Psoas muscle (tissue), 8 donors: ENCODE measurements at places on chromosomes 2 and 18.

DNA sequence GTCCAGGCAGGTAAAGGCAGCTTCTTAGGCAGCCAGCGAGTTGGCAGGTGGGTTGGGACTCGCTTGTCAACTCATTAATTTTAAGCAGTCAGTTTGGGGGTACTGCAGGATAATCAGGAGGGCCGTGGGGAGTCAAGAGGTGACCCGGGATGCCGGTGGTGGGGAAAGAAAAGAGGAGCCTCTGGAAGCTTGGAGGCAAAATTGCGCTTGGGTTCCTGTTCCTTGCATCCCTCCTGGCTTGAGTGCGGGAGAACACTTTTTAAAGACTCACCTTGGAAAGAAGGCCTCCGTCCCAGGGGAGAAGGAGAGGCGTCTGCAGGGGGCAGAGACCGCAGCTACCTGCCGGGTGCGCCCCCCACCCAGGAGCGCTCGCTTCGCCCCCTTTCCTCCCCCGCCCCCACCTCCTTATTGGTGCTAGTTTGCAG lies at the start of gene KCNJ3:
Gene KCNJ3, plus strand, starts transcription at position 400 of the 425 bp plus-strand sequence. CDS start 81 bp downstream, outside the sequence.
- no peak for DNase-seq

DNA sequence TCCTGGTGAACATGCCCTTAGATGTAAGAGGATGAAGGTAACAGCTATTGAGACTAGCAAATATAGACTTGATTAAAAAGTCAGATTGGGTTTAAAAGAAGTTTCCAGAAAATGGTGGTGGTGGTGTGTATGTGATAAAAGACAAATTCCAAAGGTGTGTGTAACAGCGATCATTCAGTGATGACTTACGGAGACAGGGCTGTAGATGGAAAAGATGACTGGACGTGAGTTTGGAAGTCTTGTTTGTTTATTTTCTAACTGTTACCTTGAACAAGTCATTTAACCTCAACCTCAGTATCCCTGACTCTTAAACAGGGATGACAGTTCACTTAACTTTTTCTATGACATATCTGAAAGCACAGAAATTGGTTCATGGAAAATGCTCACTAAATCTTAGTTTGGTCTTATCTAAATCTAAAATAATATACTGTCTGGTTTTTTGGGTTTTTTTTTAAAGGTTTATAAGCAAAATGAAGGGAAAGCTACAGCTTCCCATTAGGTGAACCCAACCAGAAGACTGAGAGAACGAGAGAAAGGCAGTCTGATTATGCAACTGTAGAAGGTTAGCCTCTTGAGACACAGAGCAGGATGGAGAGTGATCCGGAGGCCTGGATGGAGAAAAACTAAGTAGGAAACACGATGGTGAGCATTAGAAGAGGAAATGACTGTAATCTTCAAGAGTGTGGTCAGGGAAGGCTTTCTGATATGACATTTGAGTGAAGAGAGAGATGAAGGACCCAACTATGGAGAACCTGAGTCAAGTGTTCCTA lies 71.9 kb downstream of the TCF4 start:
- no peak for DNase-seq

DNA sequence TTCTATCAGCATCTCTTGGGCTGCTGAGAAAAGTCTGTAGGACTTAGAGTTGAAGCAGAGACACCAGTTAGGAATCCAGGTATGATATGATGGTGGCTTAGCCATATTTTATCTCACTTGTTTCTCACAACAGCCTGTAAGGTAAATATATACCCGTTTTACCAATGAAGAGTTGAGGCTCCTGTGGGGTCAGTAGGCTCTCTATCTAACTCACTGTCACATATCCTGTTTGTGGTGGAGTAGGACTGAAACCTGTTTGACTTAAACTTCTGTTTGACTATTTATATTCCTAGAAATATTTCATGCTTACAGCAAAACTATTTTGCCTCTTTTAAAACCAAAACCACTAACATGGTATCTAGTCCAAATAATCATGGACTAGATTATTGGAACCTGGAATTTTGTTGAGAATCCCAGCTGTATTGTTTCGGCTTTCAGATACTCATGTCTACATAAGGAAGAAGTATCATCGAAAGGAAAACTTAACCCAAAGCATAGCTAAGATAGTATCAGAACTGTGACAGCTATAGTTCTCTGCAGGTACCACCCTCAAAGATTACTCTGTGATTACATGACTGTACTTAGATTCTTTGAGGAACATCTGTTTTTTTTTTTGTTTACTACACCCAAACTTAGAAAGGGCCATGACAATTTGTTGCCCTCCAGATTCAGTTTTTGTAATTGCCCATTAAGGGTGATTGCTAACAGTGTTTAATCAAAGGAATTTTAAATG lies 216.1 kb upstream of the THUMPD2 start:
- DNase-seq, result no peak

DNA sequence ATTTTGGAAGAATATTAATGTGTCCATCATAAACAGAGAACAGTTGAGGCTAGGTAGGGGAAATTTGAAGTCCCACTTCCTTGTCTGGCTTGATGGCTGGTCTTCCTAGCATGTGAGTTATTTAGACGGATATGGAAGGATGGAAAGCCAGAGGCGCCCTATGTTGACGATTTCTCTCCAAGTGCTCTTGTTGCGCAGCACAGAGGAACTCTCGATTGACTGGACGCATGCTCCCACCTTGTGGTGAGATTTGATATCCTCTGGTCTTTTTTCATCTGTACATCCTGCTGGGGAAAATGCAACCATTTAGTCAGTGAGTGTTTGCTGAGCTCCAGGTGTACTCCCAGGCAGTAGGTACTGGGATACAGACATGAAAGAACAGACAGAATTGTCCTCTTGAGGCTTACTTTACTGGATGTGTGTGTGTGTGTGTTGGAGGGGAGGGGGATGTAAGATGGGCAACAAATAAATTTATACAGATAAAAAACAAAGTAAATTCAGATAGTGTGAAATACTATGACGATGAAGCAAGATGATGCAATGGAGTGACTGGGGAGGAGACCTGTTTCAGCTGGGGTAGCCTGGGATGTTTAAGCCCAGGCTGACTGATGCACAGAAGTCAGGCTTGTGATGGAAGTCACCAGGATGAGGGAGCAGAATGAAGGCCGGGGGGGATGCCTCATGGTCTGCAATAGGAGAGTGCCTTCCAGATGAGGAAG lies 137.2 kb downstream of the TRIM43 start:
- peak; percentile 60 for DNase-seq

DNA sequence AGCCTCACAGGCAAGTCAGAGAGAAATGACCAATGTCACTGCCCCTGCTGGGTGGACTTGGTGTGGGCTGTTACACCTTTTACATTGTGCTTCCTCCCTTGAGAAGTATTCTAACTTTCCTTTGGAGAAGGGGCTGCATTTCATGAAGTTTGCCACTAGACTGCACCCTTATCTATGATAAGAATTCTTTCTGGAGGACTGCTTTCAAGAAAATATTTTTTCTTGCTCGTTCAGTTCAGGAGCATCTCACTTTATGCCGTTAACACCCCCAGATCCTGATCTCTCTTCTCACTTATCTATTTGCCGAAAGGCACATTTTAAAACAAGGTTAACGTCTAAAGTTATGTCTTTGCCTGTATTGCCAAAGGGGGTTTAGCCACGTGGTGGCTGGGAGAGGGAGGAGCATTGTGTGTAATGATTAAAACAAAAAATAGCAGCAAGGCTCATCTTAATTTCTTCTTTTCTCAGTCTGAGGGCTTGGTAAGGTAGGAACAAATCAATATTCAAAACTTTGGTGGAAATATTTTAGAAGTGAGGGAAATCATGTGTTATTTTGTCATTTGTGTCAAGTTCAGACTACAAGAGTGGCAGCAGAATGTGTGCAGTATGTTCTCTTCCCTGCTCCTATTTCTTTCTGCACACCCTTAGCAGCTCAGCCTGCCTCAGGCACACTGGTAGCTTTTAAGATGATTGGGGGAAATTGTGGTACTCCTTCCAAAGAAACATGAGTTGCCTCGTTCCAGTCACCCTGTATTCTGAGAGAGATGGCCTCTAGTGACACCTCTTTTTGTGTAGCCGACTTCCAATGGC lies 1.6 kb upstream of the IGFBP5 start:
- DNase-seq, result no peak

GRCh38 chr2:188441288-188441947 lies 149.7 kb downstream of the GULP1 start:
- DNase-seq, result no peak

DNA sequence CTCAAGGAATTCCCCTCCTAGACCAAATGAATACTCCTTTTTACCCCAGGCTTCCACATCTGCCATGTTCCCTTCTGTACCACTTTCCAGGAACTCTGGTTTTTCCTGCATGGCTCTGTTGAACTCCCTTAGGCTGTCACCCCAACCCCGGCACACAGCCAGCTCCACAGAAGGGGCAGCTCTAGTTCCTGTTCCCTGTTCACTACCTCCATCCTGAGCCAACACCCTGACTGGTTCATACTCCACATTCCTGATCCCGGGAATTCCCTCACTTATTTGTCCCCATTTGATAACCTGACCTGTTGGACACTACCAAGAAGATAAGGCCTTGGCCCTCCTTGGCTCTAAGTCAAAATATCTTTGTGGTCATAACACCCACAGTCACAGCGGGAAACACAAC lies 280.9 kb upstream of the RAB6C start:
- DNase-seq, result no peak

GRCh38 chr18:75158465-75159237 lies 50.3 kb downstream of the PTGR3 start:
- no peak for DNase-seq

DNA sequence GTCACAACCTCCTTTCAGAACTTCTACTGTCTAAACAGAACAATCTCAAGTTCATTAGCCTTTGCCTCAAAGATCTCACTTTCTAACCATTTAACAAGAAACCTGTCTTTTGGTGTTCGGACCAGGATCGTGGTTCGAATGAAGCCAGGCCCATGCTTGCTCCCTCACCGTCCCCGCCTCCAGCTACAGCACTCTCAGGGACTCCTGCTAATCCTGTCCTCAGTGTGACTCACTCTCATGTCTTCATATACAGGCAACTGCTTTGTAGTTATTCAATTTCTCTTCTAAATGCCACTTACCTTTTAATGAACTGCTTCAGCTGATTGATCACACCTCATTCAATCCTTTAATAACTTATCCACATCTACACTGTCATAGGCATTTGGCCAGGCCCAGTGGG lies 15.8 kb downstream of the SERTAD2 start:
- DNase-seq, result no peak

- DNase-seq, result no peak
Observed at GRCh38 chr2:182715121-182715891, 751 bp upstream of the DNAJC10 start.

DNA sequence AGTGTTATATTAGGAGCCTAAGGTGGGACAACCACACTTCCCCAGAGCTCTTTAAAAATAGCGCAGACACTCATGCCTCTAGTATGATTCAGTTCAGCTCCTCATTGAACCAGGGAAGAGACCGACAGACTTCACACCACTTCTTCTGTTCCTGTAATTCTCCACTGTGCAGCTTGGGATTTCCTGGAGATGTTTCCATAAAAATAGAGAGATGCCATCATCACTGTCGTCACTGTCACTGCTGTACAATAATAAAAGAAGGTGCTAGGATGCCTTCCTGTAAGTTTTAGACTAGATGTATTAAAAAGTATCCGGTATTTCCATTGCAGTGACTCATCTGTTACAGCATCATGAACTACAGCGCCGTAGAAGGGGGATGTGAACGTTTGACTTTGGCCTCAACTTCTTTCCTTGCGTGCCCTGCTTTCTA lies 110.9 kb downstream of the FAM210A start:
- DNase-seq, result no peak

- no peak for DNase-seq
Observed at GRCh38 chr2:102359527-102359926, 3.9 kb downstream of the IL18R1 start.

- no peak for DNase-seq
Observed at GRCh38 chr2:82652117-82652516, 1807.0 kb downstream of the SUCLG1 start.

GRCh38 chr2:234266952-234267351 lies 216.4 kb downstream of the SPP2 start:
- DNase-seq, result no peak

DNA sequence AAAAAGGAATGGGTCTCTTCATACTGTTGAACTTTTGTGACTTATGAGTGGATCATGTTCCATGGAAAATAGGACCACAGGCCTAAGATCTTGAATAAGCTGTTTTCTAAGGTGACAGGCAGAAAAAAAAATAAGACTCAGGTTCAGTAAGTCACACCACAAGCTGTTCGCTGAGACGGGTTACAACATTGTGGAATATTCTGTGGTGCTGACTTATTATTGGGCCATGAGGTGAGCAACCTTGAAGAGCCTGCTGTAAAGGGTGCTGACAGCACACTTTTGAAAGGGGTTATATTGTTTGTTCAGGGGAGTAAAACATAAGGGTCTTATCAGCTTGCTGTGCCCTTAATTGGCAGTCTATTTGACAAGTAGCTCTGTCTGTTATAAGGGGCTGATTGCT lies 439.8 kb upstream of the SLC14A2 start:
- no peak for DNase-seq

DNA sequence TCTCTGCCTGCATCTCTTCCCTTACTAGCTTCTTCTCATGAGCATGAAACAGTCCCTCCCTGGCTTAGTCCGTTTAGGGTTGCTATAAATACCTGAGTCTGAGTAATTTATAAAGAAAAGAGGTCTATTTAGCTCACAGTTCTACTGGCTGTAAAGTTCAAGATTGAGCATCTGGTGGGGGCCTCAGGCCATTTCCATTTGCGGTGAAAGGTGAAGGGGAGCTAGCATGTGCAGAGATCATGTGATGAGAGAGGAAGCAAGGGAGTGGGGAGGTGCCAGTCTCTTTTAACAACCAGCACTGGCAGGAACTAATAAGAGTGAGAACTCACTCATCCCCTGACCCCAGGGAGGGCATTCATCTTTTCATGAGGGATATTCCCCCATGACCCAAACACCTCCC lies 26.8 kb downstream of the RHBDD1 start:
- DNase-seq, result no peak

- DNase-seq, result no peak
Observed at GRCh38 chr2:64609942-64610281, 43.8 kb downstream of the SERTAD2 start.

DNA sequence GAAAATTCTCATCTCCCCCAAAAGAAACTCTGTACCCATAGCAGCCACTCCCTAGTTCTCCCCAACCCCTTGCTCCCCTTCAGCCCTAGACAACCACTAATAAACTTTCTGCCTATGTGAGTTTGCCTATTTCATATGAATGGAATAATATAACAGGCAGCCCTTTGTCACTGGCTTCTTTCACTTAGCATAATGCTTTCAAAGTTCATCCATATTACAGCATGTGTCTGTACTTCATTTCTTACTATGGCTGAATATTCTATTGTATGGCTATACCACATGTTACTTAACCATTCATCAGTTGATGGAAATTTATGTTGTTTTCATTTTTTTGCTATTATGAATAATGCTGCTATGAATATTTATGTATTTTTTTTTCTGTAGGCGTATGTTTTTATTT lies 442.9 kb downstream of the SLC4A3 start:
- no peak for DNase-seq

GRCh38 chr2:118321432-118322105 lies 233.3 kb downstream of the INSIG2 start:
- DNase-seq, result no peak

- DNase-seq, result no peak
Observed at GRCh38 chr2:123870206-123870880, 154.7 kb upstream of the CNTNAP5 start.

DNA sequence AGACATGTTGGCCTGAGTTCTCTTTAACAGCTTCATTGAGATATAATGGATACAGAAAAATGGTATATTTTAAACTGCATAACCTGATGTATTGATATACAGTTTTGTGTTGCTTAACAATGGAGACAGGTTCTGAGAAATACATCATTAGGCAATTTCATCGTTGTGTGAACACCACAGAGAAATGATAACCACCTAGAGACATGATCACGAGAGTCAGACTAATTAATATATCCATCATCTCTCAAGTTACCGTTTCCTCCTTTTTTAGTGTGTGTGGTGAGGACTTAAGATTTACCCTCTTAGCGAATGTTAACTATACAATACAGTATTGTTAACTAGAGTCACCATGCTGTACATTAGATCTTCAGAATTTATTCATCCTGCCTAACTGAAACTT lies 178.1 kb downstream of the FMNL2 start:
- no peak for DNase-seq
